Activated CD8-positive, alpha-beta memory T cell treated with anti-CD3 and anti-CD28 coated beads, Interleukin-2, amount 10 ng/mL, durations not matched to agents 7 days and 5 days (primary cell): ENCODE measurements at places on chromosomes 12 and 14.

DNA sequence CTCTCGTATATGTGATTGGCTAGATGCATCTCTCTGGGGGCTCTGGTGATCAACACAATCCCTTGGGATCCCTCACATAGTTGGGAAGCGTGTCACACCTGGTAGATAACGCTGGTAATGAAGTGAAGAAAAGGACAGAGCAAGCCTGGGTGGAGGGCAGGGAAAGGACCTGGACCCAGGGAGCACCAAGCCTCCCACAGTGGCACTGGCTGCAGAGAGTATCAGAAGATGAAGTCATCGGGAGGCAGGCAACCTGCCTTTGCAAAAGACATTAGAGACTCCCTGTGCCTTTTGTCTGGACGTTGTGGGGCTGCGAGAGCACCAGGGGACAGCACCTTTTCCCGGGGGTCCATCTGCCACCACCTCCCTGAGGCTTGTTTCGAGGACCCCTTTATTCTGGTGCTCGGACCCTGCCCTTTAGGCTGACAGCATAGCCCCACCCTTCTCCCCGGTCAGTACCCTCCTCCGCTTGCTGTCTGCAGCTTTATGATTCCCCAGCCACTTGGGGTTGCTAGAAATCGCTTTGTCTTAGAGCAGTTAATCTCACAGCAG lies 116.4 kb downstream of the EML1 start:
- H3K27me3 ChIP-seq: peaks cover 16% of the 10 kb centered on the region
- no peaks in the 10 kb centered on the region for H3K36me3 ChIP-seq
- H3K4me1 ChIP-seq: no peaks in the 10 kb centered on the region
- DNase-seq: no peak

DNA sequence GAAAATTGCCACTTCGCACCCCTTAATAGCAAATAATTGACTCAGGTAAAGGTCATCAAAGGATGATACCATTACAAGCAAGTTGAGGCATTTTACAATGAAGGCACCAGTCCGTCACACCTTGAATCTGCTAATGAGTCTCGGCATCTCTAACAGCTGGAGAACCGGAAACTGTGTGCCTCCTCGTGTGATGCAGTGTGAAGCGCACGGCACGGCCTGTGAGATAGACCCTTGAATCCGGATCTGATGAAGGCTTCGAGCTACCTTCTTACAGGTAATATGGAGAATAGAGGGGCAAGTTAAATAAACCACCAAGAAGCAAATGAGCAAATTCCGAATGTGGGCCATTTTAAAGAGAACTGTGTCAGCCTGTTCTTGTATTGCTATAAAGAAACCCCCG lies 19.8 kb upstream of the TUBA1A start:
- no peak for DNase-seq
- H3K27ac ChIP-seq: no peak overlapping the region
- H3K4me1 ChIP-seq: no peaks in the 10 kb centered on the region

- H3K4me1 ChIP-seq: peaks cover 9% of the 10 kb centered on the region
- H3K36me3 ChIP-seq: no peaks in the 10 kb centered on the region
These were observed 18.8 kb downstream of the SYNDIG1L start for GRCh38 chr14:74407021-74407800.

DNA sequence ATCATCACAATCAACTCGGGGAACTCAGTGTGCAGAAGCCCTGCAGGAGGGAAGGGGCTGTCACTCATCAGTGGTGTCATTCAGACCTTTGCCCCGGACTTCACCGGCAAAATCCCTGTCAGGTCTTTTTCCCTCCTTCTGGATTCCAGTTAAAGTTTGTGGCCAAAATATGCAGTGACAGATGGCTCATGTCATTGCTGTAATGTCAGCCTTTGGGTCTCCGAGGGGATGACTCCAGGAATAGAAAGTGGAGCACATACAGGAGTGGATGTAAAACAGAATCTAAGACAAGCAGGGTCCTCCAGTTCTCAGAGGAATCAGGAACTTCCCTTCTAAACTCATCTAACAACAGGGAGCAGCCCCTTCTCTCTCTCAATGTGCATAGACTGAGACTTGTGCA lies 130.3 kb upstream of the RASSF8 start:
- peaks cover 2% of the 10 kb centered on the region for H3K27me3 ChIP-seq
- DNase-seq: no peak
- H3K4me3 ChIP-seq: no peak overlapping the region

GRCh38 chr14:49221316-49221715 lies 364.9 kb downstream of the RPS29 start:
- no peak overlapping the region for H3K27ac ChIP-seq
- no peak for DNase-seq
- H3K4me3 ChIP-seq: no peak overlapping the region
- no peaks in the 10 kb centered on the region for H3K27me3 ChIP-seq

- H3K27me3 ChIP-seq: peaks cover 2% of the 10 kb centered on the region
- H3K4me3 ChIP-seq: no peak overlapping the region
- H3K36me3 ChIP-seq: no peaks in the 10 kb centered on the region
- DNase-seq: no peak
These were observed 76.6 kb downstream of the TUNAR start for GRCh38 chr14:95953111-95953724.

- H3K27ac ChIP-seq: no peak overlapping the region
- DNase-seq: no peak
- peaks cover 16% of the 10 kb centered on the region for H3K36me3 ChIP-seq
- peaks cover 22% of the 10 kb centered on the region for H3K4me1 ChIP-seq
- no peak overlapping the region for H3K4me3 ChIP-seq
These were observed 6.0 kb downstream of the DCTN2 start for GRCh38 chr12:57541001-57541400.

GRCh38 chr12:107145397-107145796 lies 52.0 kb upstream of the CRY1 start:
- H3K36me3 ChIP-seq: no peaks in the 10 kb centered on the region
- DNase-seq: no peak
- no peak overlapping the region for H3K27ac ChIP-seq
